ENCODE measurements at places on chromosomes 1 and 21.

- peak; percentile 93 for DNase-seq
These were observed 710 bp upstream of the SLC30A1 start for GRCh38 chr1:211579440-211580302.

DNA sequence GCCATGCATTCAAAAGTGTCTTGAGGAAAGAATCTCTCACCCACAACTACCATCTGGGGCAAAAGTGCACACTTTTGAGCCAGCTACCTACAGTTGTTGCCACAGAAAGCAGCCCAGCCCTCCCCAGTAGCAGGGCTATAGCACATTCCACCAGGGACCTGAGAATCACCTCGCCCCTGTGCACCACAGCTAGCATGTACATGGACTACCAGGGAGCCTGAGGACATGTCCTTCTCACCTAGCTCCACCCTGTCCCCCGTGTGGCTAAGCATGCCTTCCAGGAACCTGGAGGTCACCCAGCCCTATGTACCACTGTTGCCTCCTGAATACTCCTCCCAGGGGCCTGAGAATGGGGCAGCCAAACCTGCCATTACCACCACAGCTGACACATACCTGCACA, 16.9 kb downstream of the SPRR2G start:
- no peak for DNase-seq

GRCh38 chr1:40382108-40382460, 8.6 kb downstream of the SMAP2 start:
- no peak for DNase-seq

DNA sequence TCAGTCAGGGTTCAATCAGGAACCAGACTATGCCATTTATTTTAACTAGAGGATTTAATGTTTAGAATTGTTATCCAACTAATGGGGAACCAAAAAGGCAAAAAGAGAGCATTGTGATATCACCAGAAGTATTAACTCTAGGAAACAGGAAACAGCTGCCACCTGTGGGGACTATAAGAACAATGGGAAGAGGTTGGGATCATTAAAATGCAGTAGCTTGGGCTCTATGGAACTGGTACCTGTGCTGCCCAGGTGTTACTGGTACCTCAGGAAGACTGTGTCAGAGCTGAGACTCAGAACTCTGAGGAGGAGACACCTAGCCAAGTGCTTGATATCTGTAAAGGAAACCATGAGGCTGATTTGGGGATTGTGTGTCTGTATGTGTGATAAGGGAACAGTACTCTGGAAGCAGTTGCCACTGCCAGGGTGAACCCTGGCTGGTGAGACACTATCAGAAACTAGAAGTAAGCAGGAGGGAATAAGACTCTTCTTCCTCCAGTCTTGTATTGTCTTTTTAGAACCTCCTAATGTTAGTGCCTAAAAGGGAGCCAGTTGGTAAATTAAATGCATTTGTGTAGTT, 49.4 kb downstream of the MAN1A2 start:
- peak; percentile 36 for DNase-seq

- no peak for DNase-seq
These were observed 1.4 kb downstream of the FOXD2 start for GRCh38 chr1:47439017-47439818.

- no peak for DNase-seq
These were observed 8.2 kb upstream of the PLEKHA6 start for GRCh38 chr1:204367956-204368355.

- DNase-seq: peak; percentile 50
These were observed 54.7 kb downstream of the LHX8 start for GRCh38 chr1:75188892-75189291.

- no peak for DNase-seq
These were observed 23.1 kb upstream of the TOR3A start for GRCh38 chr1:179058487-179059483.

- DNase-seq: peak; percentile 2
These were observed 1.5 kb downstream of the ERI3 start for GRCh38 chr1:44353604-44354003.

DNA sequence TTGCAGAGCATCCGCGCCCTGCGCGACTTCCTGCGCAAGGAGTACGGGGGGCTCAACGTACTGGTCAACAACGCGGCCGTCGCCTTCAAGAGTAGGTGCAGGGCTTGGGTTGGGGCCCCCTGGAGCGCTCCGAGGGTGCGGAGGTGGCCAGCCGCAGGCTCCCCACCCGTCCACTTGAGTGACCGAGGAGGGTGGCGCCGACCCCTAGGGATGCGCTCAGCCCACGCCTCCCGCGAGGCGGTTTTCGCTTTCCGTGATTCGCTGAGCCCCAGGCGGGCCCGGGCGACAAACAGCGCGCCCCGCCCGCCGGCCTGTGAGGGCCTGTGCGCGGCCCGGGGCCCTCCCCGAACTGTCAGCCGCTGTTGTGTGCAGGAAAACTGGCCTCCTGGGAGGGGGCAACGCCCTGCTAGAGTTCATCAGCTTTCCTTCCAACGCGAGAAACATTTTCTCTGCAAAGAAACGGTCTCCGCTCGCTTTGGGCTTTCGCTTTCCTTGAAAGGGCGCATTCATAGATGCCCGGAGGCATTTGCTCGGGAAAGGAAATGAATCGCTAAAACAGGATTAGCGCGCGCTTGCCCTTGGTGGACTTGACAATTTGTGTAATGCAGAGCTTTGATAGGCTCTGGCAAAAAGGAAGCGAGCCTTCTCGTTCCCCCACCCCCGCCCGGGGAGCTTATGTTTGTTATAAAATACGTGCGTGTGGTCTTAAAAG, 668 bp downstream of the CBR3 start:
- peak; percentile 92 for DNase-seq

DNA sequence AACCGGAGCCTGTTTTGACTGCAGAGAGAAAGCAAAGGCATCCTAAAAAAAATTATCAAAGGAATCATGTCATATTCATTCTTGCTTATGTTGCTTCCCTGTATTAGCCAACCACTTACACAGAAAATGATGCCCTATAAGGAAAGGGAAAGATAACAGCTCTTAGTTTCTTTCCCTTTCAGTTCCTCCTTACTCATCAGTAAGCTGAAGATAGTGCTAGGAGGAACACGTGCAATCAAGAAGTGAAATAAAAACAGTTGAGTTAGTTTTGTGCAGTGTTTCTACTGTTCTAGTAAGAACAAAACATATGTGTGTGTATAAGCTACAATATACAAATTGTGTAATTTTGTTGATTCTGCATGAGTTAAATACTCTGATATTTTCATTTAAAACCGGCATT, 45.3 kb upstream of the MTF2 start:
- no peak for DNase-seq

DNA sequence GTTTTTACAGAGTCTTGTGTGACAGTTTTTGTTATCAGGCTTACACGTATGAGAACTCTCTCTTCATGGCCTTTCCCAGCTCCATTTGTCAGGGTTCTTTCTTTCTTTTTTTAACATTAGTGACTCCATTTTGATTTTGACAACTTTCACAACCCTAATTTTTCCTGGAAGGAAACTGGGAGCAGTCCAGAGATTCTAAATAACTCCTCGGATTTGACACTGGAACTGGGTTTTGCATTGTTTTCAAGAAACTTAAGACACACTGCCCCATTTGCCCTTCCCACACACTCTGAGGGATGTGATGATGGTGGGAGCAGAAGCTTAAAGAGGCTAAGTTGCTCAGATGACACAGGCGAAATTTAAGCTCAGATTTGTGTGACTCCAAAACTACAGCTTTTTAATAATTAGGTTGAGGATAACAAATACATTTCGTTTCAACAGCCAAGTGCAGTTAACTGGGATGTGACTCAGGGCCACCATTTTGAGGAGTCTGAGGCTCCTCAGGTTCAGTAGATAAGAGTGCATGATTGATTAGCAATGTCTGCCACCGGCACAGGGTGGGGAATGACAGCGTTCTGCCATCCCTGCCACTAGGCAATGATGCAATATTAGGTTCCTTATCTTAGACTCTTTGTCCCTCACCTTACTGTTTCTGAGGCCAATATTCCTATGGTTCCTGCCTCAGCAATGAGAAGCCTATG, 95.1 kb upstream of the ATP1A1 start:
- DNase-seq: no peak

DNA sequence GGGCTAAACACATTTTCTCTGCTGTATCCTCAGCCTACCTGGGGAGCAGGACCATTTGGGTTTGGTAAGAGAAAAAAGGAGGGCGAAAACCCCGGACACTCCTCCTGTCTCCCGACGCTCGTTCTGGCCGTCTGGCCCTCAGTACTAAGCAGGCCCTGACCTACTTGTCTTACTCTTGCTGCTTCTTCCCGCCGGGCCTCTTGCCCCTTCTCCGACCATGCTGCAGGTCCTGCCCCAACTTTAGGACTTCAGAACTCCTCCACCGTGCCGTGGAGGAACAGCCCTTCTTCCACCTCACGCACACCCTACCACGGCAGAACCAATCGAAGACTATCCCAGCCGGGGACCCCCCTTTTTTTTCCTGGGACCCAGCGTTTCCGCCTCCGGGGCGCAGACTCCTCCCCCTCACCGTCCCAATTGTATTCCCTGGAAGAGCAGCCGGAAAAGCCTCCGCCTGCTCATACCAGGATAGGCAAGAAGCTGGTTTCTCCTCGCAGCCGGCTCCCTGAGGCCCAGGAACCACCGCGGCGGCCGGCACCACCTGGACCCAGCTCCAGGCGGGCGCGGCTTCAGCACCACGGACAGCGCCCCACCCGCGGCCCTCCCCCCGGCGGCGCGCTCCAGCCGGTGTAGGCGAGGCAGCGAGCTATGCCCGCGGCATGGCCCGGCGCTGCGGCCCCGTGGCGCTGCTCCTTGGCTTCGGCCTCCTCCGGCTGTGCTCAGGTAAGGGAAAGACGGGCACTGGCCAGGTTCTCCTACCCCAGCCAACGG, at the start of gene CHRNB2:
CHRNB2 (plus strand) TSS at position 393 of the 771 bp plus-strand sequence; CDS start at position 660, 267 bp downstream.
- peak; percentile 92 for DNase-seq

DNA sequence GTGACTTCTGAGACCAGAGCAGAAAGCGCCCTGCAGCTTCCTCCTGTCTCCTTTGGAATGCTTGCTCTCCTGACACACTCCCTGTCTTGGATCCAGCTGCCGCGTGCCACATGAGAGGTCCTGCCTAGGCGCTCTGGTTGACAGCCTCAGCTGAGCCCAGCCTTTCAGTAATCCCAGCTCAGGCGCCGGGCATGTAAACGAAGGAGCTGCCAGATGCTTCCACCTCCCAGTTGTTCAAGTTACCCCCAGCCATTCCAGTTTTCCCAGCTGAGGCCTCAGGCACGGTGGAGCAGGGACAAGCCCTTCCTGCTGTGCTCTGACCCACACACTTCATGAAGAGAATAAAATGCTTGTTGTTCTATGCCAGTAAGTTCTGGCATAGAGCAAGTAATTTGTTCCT, 14.3 kb upstream of the CD34 start:
- DNase-seq: peak; percentile 47

- no peak for DNase-seq
These were observed 14.1 kb downstream of the PCSK9 start for GRCh38 chr1:55053265-55053954.

DNA sequence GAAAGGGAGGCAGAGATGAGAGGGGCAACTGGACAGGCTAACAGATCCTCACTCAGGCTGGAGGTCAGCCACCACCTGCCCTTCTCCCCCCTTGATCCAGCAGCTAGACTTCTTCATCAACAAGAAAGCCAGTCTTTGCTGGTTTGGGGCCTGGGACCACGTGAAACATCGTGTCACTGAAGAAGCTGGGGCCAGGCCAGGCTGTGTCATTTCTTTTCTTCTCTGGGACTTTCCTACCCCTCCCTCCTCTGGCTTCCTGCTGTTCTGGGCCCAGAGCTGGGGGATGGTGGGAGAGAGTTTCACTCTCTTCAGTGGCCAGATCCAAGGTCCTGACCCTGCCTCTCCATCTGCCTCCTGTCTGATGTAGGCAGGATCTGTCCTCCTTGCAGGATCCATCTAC, 18.1 kb upstream of the SLC26A9 start:
- DNase-seq: no peak

- no peak for DNase-seq
These were observed 13.4 kb upstream of the UAP1 start for GRCh38 chr1:162548170-162548569.
